Nucleus accumbens (tissue), 56 donors: ENCODE measurements at places on chromosomes 13 and 19.

GRCh38 chr19:325173-325936 is 19.2 kb downstream of the MIER2 start:
- DNase-seq, result no peak

DNA sequence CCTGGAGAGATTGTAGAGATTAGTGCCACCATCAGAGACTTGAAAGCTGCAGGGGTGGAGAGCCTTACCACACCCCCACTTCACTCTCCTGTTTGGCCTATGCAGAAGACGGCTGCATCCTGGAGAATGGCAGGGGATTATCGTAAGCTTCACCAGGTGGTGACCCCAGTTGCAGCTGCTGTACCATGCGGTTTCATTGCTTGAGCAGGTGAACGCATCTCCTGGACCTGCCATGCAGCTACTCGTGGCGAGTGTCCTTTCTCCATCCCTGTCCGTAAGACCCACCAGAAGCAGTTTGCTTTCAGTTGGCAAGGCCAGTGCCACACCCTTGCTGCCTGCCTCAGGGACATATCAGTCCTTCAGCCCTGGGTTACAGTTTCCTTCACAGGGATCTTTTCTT is 21.2 kb downstream of the PPP5C start:
- DNase-seq, result no peak

GRCh38 chr19:11194656-11195558 is 2.4 kb downstream of the KANK2 start:
- no peak for DNase-seq

GRCh38 chr19:2550431-2551171 is 74.7 kb downstream of the GADD45B start:
- DNase-seq, result peak; percentile 82

GRCh38 chr13:95603887-95604555 is 40.5 kb downstream of the DZIP1 start:
- DNase-seq, result no peak

DNA sequence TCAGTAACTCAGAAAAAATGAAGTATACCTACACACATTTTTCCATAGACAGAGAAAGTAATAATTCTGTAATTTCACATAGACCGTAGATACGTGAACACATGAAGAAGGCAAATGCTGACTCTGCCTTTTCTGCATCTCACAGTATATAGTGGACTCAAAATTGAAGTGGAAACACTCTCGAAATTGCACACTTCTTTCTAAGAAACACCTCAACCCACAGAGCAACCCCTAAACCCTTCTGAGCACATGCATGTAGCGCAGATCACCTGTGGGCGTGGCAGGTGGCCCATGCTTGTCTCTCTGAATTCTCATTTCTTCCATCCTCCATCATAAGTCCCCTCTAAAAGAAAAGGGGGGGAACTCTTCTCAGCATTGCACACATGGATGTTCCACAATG is 34.7 kb downstream of the COL4A1 start:
- no peak for DNase-seq

GRCh38 chr19:58521651-58522050 is 2.0 kb upstream of the ZBTB45 start:
- DNase-seq, result no peak

DNA sequence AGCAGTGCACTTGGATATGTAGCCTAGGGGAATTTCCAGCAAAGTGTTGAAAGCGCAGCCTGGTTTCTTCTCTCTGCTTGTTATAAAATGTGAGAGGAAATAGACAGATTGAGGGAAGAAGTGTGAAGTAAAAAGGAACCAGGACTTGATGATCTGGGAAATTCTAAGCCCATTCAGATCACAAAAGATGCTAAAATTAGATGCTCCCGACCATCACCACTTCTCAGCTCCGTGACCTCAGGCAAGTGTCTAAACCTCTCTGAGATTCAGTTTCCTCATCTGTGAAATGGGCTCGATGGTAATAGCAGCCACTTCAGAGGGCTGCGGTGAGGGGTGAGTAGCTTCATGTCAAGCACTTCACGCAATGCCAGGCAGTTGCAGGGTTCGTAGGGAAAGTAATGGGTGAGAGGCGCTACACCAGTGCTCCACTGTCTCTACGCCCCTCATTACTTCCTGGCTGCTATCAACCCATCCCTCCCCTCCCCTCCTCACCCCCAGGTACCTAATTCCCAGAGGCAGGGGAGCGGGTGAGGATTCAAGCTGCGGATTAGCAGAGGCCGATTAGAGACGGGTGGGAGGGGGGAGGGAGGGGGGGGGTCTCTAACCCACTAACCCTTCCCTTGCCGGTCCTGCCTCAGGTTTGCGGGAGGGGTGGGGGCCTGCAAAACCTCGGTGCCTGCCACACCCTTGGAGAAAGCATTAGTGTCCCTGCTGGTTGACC is 9.0 kb upstream of the NFIC start:
- DNase-seq, result no peak

GRCh38 chr19:46696866-46697203 is 20.1 kb downstream of the PRKD2 start:
- no peak for DNase-seq

- DNase-seq, result no peak
Observed at GRCh38 chr13:60655256-60655655, 258.2 kb downstream of the TDRD3 start.

- DNase-seq, result no peak
Observed at GRCh38 chr13:95684418-95684817, 7.5 kb downstream of the DNAJC3 start.

DNA sequence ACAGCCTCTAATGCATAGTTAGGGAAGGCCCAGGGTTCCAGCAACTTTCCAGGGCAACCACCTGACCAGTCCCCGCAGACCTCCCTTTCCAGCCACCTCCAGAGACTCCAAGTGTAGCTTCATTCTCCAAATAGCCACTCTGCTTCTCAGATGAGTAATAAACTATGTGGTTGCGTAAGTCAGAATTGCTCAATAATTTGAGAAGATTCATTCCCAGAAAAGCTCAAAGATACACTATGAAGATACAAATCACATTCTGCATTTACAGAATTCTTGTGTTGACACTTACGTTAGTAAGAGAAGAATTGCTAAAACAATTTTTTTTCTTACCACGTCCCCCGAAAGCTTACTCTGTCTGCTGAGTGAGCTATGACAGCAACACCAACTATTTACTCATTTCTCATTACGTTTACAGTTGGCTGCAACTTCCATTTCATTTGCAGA is 8.2 kb upstream of the LATS2 start:
- DNase-seq, result no peak

DNA sequence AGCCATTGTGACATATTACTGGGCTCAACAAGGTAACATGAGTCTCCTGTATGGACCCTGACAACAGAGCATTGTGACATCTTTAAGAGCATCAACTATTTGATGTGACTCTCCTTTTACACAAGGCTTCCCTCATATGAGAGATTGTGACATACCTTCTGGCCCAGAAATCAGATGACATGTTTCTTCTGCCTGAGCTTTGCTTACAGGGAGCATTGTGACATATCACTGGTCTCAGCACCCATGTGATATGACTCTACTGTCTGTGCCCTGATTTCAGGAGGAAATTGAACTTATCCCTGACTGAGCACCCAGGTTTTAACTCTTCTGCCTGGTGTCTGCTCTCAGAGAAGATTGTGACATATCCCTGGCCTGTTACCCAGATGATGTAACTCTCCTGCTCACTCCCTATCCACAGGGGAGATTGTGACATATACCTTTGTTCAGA is 15.9 kb upstream of the ZNF681 start:
- DNase-seq, result no peak

DNA sequence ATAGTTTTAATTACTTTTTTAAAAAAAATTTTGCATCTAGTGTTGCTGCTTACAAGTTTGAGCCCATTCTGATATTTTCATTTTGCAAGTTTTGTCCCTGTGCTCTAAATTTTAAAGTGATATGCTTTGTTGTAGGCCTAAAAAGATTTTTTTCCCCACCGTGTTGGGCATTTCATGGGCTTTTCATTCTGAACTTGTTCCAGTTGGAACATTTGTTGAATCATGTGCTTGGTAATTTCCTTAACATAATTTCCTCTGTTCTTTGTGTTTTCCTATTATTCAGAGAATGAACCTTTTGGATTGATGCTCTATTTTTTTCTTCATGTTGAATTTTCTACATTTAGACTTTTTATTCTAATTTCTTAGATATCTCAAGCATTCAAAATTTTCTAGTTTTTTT is 206.4 kb upstream of the SPRY2 start:
- DNase-seq, result no peak

GRCh38 chr19:7833225-7834099 is 3.4 kb downstream of the EVI5L start:
- no peak for DNase-seq

DNA sequence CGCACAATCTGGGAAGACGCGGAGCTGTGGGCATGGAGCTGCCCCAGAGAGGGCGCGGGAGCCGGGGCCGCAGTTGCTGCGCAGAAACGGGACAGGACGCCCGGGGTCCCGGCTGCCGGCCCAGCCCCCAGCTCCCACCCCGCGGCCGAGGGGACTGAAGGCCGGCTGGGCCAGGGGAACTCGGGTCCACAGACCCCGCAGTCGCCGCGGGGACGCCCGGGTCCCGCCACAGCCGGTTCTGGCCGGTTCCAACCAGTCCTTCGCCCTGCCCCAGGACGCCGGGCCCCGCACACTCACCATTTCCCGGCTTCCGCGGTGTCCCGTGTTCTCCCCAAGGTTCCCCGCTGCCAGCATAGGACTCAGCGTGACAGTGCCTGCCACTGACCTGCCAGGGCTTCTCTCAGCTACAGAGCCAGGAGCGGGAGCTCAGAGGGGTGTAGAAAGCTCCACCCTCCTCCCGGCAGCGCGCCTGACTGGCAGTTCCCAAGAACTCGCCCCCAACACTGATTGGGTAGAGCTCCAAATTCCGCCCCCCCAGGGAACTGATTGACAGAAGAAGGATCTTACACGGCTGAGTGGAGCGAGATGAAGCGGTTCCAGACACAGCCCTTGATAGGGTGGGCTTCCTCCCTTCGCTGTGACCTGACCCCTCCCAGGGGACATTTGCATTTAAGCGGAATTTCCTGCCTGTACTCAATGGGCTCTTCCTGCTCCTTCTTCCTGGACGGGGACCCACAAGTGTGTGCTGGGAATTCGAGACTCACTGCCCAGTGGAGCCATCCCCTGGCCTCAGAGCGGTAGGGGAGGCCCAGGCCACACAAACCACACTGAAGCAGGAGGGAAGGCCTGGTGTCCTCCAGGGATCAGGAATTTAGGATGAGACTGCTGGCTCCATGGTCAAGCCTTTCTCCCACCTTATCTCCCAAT is at the start of gene ZNF442:
Gene ZNF442, minus strand, starts transcription at position 448 of the 927 bp plus-strand sequence. CDS start 2,052 bp downstream, outside the sequence.
- peak; percentile 92 for DNase-seq

DNA sequence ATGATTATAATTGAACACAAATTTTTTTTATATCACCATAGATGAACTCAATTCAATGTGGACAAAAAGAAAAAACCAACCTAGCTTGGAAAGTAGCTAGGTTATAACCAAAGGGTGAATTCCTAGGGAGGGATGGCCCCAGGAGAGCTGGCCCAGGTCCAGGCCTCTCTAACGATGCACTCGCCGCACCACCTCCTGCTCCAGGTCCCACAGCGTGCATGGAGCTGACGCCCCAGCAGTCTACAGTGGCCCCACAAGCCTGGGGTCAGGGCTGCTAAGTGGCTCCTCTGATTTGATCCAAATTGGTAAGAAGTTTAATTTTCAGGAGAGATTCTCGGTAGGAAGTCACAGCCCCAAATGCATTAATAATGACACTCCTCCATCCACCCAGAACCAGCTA is 48.8 kb downstream of the TSHZ3 start:
- no peak for DNase-seq

- no peak for DNase-seq
Observed at GRCh38 chr13:74024314-74024713, 109.9 kb downstream of the KLF12 start.

DNA sequence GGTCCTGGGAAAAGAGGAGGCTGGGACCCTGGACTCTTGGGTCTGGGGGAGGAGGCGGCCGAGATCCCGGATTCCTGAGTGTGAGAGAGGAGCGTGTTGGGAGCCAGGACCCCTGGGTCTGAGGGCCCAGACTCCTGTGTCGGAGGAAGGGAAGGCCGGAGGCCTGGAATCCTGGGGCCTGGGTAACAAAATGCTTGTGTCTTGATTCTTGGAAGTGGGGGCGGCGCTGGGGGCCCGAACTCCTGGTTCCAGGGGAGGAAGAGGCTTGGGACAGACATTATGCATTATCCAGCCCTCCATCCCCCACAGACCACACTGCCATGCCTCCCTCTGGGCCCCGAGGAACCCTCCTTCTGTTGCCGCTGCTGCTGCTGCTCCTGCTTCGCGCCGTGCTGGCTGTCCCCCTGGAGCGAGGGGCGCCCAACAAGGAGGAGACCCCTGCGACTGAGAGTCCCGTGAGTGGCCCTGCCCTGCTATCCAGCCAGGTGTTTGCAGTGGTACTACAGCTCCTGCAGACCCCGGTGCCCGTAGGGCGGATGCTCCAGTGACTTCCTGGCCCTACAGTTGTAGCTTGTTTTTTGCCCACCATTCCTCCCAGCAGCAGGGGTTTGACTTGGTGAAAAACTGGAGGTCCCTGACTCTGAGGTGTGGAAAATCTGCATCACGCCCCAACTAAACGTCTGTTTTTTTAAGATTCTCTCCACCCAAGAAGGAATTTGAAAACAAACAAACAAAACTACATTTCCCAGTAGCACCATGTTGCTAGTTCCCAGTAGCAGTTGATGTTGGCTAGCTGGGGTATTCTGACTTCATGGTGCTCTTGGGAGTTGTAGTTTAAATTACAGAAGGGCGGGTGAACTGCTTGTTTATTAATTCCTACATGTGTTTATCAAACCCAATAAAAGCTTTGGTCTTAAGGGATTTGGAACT is 630 bp downstream of the NUCB1 start:
- no peak for DNase-seq

GRCh38 chr13:41802043-41802683 is 158.7 kb downstream of the VWA8 start:
- DNase-seq, result no peak
